ENCODE measurements at places on chromosomes 12 and 14.

DNA sequence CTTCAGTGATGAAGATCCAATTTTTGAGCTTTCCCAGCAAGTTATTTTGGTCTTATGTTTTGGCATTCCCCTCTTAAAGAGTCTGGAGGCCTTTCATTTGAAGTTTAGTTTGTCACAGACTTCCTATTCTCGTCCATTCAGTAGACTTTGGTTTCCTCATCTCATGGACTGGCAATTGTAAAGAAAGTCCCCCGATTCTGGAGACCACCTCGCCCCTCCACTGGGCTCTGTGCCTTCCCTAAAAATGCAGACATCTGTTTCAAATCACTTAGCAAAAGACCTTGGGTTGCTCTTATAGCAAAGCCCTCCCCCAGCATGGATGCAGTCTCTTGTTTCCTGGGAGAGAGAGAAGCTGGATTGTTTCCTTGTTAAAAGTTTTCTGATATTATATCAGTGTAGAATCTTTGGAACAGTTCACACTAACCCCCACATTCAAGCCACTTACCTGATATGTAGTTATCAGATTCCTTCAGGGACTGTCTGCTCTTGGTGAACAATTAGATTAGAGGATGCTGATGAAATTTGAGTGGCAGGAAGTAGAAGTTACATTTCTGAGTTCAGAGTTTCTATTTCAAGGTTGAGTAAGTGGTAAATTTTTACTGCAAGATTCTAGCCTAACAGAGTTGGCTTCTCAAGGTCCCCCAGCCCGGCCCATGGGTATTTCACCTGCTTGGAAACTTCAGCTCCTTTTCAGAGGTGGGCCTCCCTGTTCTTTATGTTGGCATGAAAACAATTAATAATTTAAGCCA, 56.3 kb downstream of the PLXNC1 start:
- no peak for DNase-seq

- DNase-seq, result no peak
Measured at GRCh38 chr12:79296133-79296532, 394.6 kb downstream of the PAWR start.

DNA sequence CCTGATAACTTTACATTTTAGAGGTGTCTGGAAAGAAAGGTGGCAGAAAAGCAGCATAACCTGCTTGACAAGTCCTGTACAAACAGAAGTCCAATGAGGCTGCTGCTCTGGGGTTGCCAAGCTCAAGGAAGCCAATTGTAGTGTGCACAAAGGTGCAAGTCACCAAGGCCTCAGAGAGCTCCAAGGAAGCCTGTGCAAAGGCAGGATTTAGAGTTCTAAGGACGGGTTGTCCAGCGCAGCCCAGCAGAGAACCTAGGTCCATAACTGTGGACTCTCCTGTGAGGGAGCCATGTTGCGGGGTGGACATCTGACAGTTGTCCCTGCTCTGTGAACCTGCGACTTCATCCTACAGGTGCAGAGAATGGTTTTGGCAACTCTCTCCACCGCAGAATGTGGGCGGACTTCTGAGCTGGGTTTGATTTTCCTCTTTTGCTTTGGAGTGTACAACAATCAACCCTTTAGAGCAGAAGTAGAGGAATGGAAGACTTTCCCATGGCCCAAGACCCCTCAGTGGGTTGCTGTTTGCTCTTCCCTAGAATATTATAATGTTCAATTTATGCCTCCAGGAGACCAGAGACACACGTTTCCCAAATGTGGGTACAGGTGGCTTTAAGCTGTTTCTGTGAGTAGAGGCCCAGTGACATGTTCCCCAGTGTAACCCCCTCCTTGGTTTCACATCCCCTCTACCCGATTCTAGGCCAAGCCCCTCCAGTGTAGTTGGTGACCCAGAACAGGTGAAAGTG, 81.0 kb downstream of the ETV6 start:
- DNase-seq, result no peak

GRCh38 chr14:74619672-74620131, 7.7 kb upstream of the LTBP2 start:
- no peak for DNase-seq

GRCh38 chr12:31245822-31246469, 80.0 kb downstream of the SINHCAF start:
- no peak for DNase-seq

DNA sequence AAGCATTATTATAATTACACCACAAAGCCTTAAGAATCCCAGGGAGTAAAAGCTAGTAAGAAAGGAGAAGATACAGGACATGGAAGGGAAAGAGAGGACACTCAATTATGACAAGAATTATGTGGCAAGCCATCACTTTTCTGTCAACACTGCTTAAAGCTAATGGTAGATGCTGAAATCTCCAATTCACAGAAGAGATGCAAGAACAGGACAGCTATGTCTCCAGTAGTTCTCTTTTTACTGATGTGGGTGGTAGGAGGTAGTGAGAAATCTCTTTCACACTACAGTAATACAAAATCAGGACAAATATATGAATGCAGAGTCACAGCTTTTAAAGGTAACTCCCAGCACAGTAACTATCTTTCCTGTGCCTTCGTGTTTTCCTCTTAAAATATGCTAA, 29.2 kb downstream of the CHD8 start:
- DNase-seq, result no peak

DNA sequence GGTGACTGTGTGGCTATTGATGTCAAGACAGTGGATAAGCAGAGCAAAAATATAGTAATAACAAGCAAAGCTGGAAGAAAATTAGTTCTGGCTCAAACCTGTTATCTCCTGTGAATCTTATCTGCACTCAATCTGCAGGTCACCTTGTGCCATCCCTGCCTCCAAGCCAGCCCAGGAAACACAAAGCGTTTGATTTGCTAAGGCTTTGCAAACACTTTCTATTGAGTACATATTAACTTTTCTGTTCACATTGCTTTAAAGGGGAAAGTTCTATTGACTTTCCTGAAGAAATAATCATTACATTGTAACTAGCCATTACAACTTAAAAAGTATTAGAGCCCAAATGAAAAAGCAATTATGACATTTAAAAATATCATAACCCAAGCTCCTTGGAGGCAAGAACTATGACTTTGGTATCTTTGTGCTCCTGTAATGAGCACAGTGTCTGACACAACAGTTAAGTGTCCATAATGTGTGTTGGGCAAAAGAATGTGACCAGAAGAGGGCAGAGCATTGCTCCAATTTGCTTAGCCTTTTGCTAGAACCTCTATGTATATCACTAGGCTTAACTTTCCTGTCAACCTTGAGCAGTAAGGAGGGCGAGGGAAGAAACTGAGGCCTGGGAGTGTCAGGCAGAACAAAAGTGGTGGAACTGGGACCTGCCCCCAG, 24.7 kb downstream of the SERPINA3 start:
- no peak for DNase-seq

- no peak for DNase-seq
Measured at GRCh38 chr12:49631336-49631907, 8.1 kb downstream of the PRPF40B start.

GRCh38 chr12:77102123-77102522, 36.8 kb upstream of the E2F7 start:
- no peak for DNase-seq

GRCh38 chr12:20477672-20478071, 109.3 kb downstream of the PDE3A start:
- no peak for DNase-seq

DNA sequence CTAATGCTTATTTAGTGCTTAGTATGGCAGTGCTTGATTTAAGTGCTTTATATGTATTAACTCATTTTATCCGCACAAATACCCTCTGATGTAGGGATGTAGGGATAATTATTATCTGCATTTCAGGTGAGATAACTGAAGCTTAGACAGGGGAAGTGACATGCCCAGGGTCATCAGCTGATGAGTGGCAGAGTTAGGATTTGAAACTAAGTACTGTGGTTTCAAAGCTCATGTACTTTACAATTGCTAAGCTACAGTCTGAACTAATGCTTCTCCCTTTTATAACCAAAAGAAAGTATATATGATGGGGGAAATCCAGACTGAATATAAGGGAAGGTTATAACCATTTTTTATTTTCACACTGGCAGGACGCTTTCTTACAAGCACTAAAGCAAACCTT, 229.6 kb upstream of the NAV3 start:
- no peak for DNase-seq

- no peak for DNase-seq
Measured at GRCh38 chr12:107492393-107493134, 193.0 kb upstream of the PWP1 start.

- DNase-seq, result no peak
Measured at GRCh38 chr12:123288751-123289346, 17.2 kb upstream of the CDK2AP1 start.

DNA sequence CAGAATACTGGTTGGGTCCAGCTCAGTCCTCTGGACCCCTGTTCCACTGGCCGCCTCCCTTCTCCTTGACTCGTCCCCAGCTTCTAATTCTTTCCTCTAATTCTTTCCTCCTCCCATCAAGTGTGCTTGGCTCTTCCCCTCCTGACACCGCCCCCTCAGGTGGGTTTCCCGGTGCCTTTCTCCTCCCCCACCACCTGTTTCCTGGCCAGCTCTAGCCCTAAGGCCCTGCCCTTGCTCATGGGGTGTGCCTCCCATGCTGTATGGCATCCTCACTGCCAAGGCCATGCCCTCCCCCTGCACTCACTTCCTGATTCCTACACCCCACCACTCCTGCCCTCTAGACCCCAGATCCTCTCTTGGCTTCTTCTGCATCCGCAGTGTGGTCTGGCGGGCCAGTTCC, 12.1 kb upstream of the EML1 start:
- no peak for DNase-seq

DNA sequence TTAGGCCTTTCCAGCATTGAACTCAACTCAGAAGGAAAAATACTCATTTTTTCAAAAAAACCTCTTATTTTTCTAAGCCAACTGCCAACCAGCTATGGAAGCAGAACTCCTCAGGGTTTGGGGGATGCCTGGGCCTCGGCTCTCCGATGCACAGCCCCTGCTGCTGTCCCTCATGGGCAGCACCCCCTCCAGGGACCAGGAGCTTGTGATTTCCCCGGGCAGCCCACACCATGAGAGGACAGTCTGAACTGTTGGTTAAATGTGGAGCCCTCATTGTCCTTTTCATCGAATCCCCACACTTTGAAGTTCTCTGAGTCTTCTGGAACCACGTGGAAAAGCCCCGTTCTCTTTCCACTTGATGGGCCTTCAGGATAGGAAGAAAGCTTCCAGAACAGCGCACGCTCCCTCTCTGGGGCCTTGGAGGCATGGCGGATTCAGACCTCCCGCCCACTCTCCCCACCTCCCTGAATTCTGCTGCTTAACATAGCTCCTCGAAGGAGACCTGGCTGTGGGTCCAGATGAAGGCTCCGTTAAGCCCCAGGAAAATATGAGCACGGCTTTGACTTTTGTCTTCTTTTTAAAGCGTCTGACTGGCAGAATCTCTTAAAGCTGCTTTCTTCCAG, 156.6 kb downstream of the CALM1 start:
- DNase-seq, result no peak

- no peak for DNase-seq
Measured at GRCh38 chr14:105272623-105273022, 24.3 kb downstream of the BTBD6 start.

- peak; percentile 22 for DNase-seq
Measured at GRCh38 chr12:570435-570920, 92.8 kb downstream of the NINJ2 start.

DNA sequence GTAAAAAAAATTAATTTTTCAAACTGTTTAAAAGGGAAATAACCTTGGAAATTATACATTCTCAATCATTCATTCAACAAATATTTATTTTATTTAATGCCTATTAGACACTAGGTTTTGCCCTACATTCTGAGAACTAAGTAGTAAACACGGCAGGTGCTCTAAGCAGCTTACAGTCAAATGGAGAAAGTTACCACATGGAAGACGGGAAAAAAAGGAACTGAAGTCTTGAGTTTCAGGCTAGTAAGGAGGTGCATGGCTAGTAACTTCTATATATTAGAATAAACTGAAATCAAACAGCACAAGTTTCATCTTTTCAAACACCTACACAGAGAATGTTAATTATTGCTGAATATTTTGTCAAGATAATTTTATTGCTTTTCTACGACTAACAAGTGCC, 52.9 kb downstream of the C12orf42 start:
- peak; percentile 36 for DNase-seq

DNA sequence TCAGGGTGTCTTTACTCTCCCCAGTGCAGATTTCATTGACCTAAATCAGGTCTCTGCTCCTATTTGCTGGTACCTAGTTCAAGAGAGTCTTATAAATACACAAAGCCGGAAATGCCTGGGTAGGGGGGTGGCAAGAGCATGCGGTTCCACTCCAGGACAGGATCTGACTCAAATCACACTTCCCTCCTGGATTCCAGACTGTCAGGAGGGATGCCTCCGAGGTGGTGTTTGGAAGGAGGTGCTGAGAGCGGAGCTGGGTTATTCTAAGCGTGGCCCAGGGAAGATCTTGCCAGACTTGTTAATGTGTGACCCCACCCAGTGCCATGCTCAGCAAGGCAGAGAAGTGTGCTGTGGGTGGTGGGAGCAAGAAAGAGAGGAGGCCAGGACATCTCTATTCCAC, 49.8 kb downstream of the B4GALNT3 start:
- DNase-seq, result no peak

DNA sequence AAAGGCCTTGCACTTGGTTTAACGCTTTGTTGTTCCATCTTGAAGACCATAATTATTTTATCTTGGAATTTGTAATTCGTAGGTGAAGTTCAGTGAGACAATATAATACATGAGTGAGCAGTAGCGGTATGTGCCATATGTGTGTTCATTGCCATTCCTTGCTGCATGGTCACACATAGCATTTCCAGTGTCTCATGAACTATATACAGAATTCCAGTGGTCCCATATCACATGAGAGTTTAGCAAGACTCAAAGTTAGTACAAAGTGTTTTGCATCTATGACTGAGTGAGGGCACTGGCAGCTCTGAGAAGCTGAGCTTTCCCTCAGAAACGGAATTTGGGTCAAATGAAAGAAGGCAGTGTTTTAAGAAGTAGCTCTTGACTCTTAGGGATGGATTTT, 359.8 kb downstream of the FOXG1 start:
- no peak for DNase-seq

GRCh38 chr12:52585946-52586345, 12.3 kb upstream of the KRT74 start:
- DNase-seq, result no peak

- no peak for DNase-seq
Measured at GRCh38 chr12:87413784-87414183, 615.4 kb downstream of the C12orf50 start.

GRCh38 chr12:11408096-11408495, 12.7 kb upstream of the PRB2 start:
- DNase-seq, result no peak
